Chondrocyte (in vitro differentiated cells): ENCODE measurements at places on chromosomes 3 and 15.

- no peak overlapping the region for H3K27ac ChIP-seq
- no peak overlapping the region for H3K4me3 ChIP-seq
- no peaks in the 10 kb centered on the region for H3K27me3 ChIP-seq
Observed at GRCh38 chr3:173502983-173503568, 105.5 kb downstream of the NLGN1 start.

- H3K27me3 ChIP-seq: peaks cover 8% of the 10 kb centered on the region
- no peak overlapping the region for H3K27ac ChIP-seq
- no peak overlapping the region for H3K4me3 ChIP-seq
Observed at GRCh38 chr15:73647259-73648013, 14.2 kb upstream of the NPTN start.

DNA sequence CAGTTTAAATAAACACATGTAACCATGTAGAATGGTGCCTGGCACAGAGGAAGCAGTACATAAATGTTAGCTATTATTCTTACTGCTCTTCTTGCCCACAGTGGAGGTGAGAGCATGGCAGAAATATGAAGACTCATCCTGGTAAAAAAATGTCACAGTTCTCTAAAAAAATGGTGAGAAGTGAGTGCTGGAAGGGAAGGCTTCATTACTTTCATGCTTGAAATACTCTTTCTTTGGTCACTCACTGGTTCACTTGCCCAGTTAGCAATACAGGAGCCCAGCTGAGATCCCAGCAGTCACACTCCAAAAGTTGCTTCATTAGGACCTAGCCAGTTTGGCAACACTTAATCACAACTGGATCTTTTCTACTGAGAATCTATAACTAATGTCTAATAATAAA is 1017.2 kb downstream of the TUSC7 start:
- H3K4me3 ChIP-seq: no peak overlapping the region
- H3K27ac ChIP-seq: no peak overlapping the region
- DNase-seq: no peak
- no peaks in the 10 kb centered on the region for H3K36me3 ChIP-seq
- H3K4me1 ChIP-seq: no peaks in the 10 kb centered on the region

DNA sequence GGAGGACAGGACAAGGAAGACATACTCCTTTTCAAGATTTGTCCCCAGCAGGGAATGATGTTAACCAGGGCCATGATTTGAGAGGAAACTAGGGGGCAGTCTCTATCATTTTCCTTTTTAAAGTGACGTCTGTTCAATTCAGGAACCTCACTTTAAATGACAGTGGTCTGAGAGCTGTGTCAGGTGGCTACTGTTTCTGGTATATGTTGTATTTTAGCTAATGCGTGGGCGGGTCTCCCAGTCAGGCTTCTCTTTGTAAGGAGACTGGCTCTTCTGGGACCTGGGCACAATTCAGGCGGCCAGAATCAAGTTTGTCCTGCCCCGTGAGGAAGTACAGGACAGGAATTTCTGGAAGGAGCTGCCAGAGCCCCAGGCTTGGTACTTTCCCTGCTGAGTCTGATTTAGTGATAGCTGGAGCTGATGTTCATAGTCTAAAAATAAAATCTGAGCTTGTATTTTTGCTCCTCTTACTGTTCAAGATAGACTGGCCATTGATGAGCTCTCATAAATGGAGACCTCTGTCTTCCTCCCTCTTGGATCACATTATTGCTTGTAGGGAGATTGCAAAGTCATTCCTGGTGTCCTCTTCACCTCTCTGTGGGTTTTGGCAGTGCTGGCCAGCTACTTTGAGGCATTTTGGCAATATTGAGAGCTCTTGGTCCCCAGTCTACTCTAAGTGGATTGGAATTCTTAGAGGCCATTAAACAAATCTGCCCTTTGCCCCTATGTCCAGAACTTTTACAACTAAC is 25.6 kb downstream of the SQOR start:
- H3K4me3 ChIP-seq: no peak overlapping the region
- peaks cover 2% of the 10 kb centered on the region for H3K36me3 ChIP-seq
- H3K27ac ChIP-seq: peak overlapping the region; percentile 72
- DNase-seq: no peak

- H3K4me3 ChIP-seq: no peak overlapping the region
- H3K27me3 ChIP-seq: no peaks in the 10 kb centered on the region
- no peak overlapping the region for H3K27ac ChIP-seq
- H3K36me3 ChIP-seq: no peaks in the 10 kb centered on the region
- peaks cover 5% of the 10 kb centered on the region for H3K4me1 ChIP-seq
Observed at GRCh38 chr15:100710222-100710621, 107.8 kb downstream of the ASB7 start.

DNA sequence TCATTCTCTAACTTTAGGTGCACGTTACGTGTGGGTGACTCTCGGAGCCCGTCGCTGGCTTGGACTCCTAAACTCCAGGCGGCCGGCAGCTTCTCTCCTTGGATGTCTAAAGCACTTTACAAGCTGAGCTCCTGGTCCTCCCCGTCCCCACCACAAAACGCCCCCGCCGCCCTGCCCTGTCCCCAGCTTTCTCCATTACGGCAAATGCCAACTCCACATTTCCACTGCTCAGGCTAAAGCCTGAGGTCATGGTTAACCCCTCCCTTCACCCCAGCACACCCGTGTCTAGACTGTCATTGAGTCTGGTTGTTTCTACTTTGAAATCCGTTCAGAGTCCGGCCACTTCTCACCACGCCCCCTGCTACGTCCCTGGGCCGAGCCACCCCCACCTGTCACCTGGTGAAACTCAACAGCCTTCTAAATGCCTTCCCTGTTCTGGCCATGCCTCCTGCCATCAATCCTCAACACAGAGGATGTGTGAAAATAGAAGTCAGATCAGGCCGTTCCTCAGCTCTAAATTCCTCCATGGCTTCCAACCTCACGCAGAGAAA is 8.1 kb upstream of the PCSK6 start:
- no peak for DNase-seq
- no peaks in the 10 kb centered on the region for H3K36me3 ChIP-seq
- no peak overlapping the region for H3K27ac ChIP-seq
- no peak overlapping the region for H3K4me3 ChIP-seq
- H3K4me1 ChIP-seq: peaks cover 13% of the 10 kb centered on the region
